ENCODE measurements at places on chromosomes 7 and 10.

DNA sequence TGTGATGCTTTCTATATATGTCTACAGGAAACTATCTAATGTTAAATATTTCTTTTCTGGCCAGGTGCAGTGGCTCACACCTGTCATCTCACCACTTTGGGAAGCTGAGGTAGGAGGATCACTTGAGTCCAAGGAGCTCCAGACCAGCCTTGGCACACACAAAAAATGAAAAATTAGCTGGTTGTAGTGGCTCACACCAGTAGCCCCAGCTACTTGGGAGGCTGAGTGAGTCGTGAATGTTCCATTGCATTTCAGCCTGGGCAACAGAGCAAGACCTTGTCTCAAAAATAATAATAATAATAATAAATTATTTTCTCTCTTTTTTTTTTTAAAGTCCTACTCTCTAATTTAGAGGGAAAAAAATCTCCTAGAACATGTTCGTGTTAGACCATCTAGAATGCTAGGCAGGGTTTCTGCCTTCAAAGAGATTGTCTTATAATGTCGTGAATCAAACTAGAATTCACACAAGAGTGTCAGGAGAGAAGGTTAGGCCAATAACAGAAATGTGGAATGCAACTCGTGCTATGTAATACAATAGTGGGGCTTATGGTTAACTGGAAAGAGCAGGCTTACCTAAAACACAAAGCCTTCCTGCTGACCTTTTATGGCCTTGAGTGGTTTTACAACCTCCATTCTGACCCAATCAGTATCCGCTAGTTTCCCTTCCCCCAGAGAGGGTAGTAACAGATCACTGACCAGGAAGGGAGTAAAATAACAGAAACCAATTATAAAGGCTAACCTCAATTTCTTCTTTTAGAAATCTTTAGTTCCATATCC is 46.3 kb downstream of the MYOF start:
- no peak for DNase-seq

GRCh38 chr10:34474009-34474376 is 341.1 kb downstream of the PARD3 start:
- no peak for DNase-seq

DNA sequence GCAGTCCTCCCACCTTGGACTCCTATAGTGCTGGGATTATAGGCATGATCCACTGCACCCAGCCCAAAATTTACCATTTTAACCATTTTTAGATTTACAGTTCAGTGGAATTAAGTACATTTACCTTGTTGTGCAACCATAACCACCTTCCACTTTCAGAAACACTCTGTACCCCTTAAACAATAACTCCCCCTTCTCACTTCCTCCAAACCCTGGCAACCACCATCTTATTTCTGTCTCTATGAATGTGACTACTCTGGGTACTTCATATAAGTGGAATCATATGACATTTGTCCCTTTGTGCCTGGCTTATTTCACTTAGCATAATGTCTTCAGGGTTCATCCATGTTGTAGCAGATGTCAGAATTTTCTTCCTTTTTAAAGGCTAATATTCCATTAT is 33.6 kb downstream of the SUFU start:
- DNase-seq: no peak

DNA sequence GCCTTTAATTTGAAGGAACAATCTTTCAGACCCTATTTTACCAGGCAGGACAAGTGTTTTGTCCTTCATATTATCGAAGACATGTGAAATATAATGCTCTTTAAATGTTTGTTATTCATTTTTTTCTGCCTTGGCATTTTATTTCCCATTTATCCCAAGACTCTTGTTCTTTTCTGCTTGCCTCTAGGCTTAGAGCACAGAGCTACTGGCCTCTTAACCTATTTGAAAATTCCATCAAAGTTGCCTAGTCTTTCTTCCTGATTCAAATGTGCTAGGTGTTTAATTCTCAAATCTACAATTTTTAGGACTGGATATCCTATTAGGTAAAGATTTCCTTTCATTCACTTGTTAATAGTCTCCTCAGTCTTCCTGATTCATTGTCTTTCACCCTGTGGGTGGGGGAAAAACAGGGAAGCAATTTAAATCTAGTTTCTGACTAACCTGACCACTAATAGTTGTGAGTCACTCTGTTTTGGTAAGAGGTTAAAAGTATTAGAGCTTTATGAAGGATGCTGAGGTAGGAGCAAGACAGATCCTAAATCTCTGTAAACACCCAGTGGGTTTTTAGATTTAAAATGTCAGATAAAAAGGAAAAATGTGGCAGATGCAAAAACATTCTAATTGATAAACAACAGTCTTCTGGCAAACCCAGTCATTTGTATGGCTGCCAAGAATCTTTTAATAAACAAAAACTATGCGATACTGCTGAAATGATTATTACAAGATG is 1.5 kb downstream of the LIPK start:
- DNase-seq: no peak

GRCh38 chr7:38801786-38802185 is 107.2 kb downstream of the VPS41 start:
- DNase-seq: no peak

DNA sequence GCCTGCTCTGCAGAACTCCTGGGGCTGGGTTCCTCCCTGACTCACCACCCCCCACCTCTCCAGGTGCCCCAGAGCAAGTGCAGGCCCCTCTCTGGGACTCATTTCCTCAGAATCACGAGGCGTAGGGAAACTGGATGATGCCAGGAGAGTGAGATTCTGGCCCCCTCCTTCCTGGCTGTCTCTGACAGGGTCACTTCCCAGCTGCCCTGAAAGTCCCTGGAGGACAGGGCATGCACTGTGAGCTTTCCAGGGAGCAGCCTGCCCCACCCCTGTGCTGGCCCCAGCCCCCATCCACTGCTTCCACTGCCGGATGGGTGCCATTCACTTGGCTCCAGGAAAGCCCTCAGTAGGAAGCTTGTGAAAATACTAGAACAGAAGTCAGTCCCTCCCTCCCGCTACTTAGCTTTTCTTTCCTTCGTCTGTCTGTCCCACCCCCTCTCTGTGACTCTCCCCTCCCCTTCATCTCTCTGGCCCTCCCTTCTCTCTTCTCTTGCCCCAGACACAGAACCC is 10.4 kb downstream of the TACR2 start:
- DNase-seq: no peak

GRCh38 chr7:73722785-73723184 is 3.3 kb upstream of the STX1A start:
- DNase-seq: no peak

- no peak for DNase-seq
Measured at GRCh38 chr7:34225193-34225592, 319.9 kb downstream of the BMPER start.

GRCh38 chr10:43043773-43044447 is 33.0 kb upstream of the RET start:
- DNase-seq: no peak

GRCh38 chr10:60809157-60809556 is 30.9 kb downstream of the CDK1 start:
- DNase-seq: no peak

DNA sequence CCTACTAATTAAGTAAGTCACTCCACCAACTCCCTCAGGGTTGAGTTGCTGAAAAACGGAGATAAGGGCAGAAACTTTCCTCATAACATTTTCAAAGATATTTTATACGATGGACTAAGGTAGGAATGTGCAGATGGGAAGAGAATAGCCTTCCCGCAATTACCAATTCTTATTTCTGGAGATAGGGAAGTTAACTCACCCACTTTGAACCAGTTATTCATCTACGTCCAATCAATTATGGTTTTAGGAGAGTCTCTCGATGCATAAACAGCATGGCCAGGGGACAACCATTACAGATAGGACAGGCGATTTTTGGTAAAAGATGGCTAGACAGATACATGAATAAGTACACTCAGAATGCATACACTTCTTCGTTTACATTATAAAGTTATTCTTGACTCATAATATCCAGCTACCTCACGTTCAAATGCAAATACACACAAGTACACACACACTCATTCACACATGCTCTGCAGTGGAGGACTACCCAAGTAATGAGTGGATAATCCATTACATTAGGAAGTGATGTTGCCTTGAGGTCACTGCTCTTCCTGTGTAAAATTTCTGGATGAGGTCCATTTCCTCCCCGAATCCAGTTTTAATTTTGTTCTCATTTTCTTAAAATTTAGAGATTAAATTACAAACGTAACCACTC is 25.2 kb upstream of the IMMP2L start:
- DNase-seq: no peak

- peak; percentile 0 for DNase-seq
Measured at GRCh38 chr10:46560952-46561351, 4.5 kb upstream of the GPRIN2 start.

GRCh38 chr10:3787016-3787400 is 2.0 kb upstream of the KLF6 start:
- no peak for DNase-seq

DNA sequence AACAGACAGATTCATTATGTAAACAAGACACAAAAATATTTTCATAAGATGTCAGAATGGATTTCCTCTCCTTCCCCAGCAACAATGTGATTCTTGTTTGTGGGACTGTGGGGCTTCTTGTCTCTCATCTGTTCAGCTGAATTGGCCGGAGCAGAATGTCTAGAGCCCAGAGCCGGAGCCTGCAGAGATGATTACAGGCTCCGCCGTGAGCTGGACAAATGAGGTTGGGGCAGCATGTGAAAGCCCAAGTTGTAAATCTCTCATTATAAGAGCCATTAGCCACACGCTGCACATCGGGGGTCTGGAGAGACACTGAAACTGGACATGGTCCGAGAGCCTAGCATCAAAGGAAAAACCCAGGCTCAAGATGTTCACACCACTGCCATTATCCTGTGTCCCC is 137.0 kb upstream of the ADAM12 start:
- DNase-seq: no peak

DNA sequence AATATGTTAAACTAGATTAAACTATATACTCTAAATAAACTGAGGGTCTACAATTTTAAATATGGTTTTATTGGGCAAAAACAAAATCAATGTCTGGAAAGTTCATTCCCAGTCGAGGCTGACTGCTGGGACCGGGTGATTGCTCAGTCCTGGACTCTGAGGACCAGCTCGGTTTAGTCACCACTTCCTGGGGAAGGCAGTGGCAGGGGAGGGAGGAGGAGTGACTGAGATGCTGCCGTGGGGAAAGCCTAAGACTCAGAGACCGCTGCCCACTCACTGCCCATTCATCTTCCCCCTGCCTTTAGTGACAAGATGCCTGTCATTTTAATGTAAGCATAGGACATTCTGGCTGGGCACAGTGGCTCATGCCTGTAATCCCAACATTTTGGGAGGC is 29.0 kb downstream of the ATOH7 start:
- DNase-seq: peak; percentile 11

- no peak for DNase-seq
Measured at GRCh38 chr7:50676740-50677637, 105.7 kb downstream of the GRB10 start.

- DNase-seq: no peak
Measured at GRCh38 chr7:85065306-85065705, 121.5 kb downstream of the SEMA3D start.

DNA sequence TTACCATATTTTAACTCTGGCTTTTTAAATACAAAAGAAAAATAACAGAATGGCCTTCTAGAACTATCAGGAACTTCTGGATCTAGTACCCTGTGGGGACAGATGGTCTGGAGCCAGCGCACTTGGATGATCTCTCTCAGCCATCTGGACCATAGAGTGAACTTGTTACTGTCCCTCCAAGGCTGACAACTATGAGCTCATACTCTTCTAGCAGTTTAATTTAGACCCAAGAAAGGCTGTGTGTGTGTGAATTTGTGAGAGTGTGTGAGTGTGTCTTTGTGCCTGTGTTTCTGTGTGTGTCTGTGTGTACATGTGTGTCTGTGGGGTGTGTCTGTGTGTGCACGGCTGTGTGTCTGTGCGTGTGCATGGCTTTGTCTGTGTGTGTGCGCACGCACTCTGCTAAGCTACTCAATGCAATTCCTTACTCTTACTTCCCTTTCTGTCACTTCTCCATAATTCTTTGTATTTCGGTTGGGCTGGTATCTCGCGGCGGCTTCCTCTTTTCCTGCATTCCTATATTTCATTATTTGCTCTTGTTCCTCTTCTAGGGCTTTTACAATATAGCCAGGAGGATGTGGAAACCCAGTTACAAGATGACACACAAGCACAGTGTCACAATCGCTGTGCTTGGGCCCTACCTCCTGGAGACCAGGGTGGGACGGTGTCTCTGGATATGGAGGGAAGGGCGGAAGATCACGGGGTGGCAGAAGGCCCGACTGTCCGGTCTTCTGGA is 51.9 kb downstream of the IKZF1 start:
- DNase-seq: peak; percentile 67

GRCh38 chr10:89002226-89002978 is 11.8 kb downstream of the FAS start:
- no peak for DNase-seq

DNA sequence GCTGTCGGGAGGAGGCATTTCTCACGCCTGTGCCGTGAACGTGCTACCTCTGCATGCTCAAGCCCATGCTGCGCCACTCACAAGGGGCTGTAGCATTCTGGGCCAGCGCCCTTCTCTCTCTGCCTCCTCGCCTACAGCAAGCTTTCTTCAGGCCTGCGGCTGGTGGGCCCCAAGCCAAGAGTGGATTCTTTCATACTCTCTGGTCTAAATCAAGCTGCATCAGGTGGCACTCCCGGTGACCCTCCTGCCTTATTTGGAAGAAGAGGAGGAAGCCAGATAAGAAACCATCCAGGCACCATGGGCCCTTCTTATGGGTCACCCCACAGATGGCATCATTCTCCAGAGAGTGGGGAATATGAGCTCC is 86.7 kb upstream of the DUSP5 start:
- DNase-seq: no peak

DNA sequence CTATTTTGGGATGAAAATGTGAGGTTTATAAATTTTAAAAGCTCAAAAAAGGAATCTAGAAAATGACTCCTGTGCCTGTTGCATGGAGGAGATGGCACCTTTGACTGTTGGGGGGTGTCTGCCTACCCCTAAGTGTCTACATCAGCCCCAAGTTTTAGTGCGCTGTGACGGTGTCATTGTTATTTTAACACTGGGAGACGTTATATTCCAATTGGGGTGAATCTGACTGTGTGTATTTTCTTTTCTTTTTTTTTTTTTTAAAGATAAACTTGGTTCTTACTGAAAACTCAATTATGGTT is 517 bp downstream of the SRGN start:
- no peak for DNase-seq

DNA sequence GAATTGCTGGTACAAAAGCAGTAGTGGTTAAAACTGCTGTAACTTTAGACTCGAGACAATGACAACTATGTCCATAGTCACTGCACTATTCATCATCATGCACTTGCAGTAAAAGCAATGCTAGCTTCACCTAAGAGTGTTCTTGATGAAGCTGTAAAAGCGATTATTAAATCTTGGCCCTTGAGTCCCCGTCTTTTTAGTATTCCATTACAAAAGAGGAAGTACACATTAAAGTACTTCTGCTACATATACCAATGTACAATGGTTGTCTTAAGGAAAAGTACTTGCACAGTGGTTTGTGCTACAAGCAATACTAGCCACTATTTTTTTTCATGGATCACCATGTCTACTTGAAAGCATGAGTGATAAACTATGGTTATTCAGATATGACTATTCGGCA is 78.3 kb downstream of the ATAD1 start:
- DNase-seq: no peak
